ENCODE measurements at places on chromosomes 7 and 10.

- DNase-seq: no peak
Measured at GRCh38 chr7:12839508-12840153, 152.2 kb downstream of the ARL4A start.

DNA sequence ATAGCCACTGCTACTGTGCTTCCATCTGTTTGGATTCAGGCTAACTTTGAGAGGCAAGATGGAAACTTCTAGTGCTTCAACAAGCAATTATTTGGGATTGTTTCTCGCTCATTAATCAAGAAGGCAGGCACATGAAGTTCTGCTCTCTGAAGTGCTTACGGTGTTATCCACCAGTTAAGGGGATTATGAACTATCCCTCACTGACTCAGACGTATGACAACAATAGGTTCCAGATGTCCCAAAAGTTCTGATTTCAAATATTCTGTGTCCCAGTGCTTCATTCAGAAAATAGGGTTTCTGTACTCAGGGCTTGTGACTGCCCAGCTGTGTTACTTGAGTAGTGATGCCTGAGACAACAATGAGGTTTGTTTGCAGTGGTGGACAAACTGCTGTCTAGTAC, 81.0 kb downstream of the HACD1 start:
- no peak for DNase-seq

DNA sequence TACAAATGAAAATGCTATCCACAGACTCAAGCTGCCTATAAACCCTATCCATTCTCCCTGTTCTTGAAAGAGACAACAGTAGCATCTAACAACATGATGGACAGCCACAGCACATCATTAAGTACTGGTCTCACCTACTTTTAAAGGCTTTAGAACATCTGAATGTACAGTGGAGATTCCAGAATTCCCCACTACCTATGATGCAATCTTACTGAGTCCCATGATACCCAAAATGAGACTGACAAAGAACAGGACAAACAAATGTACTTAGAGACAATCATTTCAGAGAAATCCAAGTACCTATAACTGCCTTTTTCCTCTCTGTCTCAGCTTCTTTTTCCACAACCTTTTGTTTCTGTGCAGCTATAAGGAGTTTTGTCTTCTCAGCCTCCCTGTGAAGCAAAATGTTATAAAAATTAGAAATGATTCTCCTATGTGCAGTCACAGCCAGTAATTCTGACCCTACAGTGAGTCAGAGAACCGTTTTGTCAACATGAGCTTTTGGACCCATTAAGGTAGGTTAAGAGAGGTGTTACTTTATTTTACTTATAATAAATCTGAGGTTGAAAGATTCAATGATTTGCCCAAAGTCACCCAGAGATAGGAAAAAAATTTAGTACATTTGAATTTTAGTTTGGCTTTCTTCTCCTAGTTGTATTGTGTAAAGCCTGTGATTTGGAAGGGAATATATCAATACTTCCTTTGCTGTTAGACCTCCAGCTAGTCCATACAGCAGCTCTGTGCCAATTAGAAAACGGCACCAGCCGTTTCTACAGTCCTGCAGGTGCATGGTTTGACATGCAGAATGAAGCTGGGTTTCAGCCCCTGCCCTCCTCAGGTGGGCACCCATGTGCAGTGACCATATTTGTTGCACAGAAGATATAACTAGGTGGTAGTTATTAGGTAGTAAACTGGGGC, 21.9 kb downstream of the ERLIN1 start:
- peak; percentile 15 for DNase-seq

- no peak for DNase-seq
Measured at GRCh38 chr10:48282829-48283228, 8.3 kb upstream of the FRMPD2 start.

DNA sequence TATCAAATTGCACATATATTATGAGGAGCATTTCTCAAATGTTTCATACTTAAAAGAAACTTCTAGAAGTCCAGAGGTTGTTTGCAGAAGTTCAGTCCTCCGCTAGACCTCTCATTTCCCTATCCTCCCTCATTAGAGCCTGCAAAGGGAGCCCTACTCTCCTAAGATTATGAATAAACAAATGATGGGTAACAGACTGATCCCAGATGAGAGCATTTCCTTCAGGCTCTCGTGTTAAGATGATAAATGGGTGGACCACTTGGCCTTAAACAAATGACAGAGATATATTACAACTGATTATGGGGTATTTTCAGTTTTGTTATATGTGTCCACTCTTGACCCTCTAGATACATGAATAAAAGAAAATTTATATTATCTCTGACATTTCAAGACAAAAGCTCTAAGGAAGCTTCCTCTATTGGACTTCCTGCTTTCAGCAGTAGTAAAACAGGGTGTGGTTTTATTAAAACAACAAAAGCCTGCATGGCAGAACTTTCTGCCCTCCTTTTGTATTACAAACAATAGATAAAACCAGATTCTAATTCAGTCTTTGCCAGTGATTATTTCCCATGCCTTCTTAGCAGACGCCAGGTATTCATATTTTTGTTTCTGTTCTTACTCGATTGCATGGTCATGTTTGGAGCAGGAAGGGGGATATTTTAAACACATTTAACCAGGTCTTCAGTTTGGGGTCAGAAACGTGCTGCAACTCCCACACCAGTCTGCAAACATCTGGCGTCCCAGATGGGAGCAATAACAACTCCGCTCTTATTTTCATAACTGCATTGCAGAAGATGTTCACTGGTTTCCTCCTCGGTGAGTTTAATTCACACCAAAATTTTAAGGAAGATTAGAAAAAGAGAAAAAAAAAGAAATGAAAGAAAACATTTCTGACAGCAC, 52.4 kb upstream of the FAM204A start:
- no peak for DNase-seq

DNA sequence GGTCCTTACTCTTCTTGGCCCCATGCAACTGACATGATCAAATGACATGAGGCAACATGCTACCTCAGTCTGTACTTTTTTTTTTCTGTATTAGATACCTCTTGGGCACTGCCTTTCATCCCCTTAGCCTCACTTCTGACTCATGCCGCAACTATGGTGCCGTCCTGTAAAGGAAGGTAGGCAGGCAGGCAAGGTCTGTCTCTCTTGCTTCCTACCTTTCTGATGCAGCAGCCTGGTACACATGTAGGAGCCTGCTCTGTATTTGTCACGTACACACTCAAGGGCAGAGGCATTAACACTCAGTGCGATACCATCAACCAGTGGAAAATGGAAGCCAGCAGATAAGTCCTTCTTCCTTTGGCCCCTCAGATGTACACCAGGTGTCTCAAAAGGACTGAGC, 146.7 kb downstream of the ATE1 start:
- DNase-seq: no peak

GRCh38 chr10:123906296-123906695, 14.7 kb upstream of the CPXM2 start:
- no peak for DNase-seq

GRCh38 chr7:24133691-24134090, 150.3 kb upstream of the NPY start:
- no peak for DNase-seq

- DNase-seq: peak; percentile 61
Measured at GRCh38 chr10:58335306-58336005, 650 bp downstream of the UBE2D1 start.

GRCh38 chr7:118039963-118040489, 143.9 kb upstream of the LSM8 start:
- DNase-seq: no peak

DNA sequence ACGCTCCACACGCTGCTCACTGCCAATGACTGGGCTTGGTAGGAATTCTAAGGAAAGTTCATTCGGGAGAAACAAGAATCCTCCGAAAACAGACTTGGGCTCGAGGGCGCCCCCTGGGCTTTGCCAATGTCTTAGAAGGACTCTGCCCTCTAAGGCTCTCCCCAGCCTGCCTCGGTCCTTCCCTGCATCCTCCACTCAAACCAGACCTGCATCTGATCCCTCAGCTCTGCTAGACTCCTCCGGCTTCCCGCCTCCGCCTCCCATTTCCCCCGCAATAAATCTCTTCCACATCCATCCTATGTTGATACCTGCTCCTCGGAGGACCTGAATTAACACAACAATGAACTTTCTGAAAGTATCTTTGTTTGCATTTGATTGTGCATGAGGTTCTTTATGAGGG, 177.6 kb downstream of the PLPP4 start:
- DNase-seq: no peak

- no peak for DNase-seq
Measured at GRCh38 chr7:26625286-26625685, 239.1 kb downstream of the SKAP2 start.

DNA sequence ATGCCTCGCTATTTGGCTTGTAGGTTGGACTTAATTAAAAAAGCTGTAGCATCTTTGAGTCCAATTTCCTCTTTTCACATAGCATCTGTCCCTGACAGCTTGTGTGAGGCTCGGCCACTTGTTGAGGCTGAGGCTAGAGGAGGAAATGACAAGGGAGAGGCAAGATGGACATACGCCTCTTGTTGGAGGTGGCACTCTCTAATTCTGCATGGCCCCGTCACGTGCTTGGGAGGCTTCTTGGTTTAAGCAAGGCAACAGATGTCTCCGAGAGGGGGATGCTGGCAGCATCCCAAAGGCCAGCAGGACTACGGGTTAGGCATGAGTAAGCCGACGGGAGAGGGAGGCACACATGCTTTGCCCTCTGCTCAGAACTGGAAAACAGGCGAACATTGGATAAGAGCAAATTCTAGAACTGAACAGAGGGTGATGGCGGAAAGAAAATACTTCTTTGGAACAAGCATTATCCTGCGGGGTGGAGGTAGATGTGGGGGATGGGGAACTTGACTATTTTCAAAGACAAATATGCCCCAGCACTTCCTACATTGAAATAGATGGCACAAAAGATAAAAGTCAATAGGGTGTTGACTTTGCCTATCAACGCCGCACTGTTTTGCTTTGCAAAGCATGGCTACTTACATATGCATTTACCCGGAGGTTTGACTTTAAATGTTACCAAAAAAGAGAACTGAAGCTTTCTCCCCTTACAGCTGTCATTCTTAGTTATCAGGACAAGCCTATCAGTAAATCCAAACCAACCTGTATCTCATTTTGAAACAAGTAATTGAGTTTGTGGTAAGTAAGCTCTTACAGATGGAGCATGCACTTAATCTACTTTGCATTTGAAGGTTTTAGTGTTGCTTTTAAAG, 94.8 kb downstream of the CHN2 start:
- DNase-seq: no peak

DNA sequence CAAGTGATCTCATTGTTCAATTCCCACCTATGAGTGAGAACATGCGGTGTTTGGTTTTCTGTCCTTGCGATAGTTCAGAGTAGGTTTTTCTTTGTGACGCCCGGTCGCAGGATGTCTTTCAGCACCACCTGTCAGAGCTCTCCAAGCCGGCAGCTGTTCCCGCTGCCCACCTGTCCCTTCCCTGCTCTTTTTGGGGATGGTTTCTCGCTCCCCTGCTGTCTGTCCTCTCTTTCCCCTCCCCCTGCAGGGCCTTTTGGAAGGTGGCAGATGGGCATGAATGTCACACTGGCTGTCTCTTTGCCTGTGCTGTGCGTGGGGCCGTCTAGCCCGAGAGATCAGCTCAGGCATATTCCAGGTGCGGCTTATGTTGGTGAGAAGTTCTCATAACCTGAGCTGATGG, 137.0 kb downstream of the GRK5 start:
- DNase-seq: no peak

GRCh38 chr7:44162179-44162578, 21.0 kb upstream of the MYL7 start:
- DNase-seq: no peak

GRCh38 chr7:142440906-142441411, 183.1 kb upstream of the PRSS58 start:
- no peak for DNase-seq

DNA sequence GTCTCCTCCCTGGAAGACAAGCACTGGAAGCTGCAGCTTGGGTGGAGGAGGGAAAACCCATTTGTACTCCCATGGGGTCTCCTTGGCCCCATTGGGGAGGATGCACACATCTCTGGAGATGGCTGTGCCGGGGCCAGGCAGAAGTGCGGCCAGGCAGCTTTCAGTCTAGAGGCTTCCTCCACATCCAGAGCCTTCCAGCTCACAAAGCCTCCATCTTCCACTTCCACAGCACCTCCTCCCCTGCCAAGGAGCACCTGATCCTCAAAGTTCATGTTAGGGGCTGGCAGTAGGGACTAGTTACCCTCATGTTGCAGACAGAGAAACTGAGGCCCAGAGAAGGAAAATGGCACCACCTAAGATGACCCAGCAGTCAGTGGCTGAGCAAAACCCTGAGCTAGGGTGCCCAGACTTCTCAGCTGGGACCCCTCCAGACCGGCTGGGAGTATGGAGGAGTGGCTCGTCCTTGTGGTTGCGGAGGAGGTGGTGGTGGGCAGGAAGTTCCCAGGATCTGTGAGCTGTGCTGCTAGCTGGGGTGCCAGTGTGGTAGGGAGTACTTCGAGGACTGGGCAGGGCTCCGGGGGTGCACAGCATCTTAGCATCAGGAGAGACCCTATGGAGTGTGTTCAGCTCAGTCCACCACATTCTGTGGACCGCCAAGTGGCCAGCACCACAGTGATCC, 44.2 kb downstream of the ADCYAP1R1 start:
- DNase-seq: no peak

- DNase-seq: peak; percentile 34
Measured at GRCh38 chr10:119575506-119575905, 21.3 kb downstream of the TIAL1 start.

DNA sequence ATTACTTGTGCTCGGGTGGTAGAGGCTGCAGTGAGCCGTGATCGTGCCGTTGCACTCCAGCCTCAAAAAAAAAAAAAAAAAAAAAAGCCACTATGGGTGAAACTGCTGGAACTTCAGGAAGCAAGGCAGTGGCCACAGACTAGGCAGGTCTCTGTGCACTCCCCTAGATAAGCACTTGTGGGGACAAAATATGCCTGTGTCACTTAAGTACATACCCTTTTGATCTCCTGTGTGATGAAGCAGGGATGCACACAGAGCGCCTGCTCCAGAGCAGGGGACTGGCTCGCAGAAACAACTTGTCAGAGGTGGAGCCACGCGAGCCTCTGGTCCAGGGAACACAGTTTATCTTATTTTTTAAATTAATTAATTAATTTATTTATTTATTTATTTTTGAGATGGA, 42.9 kb upstream of the PSAP start:
- no peak for DNase-seq

GRCh38 chr10:86888585-86889381, 68.6 kb downstream of the MMRN2 start:
- DNase-seq: peak; percentile 71

DNA sequence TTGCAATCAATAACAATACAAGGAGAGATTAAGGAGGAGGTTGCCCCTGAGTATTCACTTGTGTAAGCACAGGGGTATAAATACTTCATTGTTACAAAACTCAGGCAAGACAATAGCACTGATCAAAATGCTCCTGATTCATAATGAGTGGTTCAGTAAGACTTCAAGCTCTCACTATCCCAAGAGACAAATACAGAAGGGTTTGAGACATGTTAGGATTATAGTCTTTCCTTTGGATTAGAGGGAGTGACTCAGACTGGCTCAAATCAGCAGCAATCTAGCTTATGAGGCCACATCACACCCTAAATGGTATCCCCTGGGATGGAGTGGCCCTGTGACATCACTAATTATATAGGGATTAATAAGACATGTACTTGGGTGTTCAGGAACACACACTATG, 167.2 kb upstream of the HGF start:
- peak; percentile 8 for DNase-seq
